Effector CD8-positive, alpha-beta T cell (primary cell): ENCODE measurements at places on chromosomes 2 and 18.

- no peak for DNase-seq
These were observed 2.2 kb downstream of the ST3GAL5 start for GRCh38 chr2:85886590-85886989.

GRCh38 chr2:51018145-51018544 is 13.8 kb downstream of the NRXN1 start:
- no peak for DNase-seq

GRCh38 chr2:235511187-235511661 is 17.4 kb downstream of the AGAP1 start:
- no peak for DNase-seq

DNA sequence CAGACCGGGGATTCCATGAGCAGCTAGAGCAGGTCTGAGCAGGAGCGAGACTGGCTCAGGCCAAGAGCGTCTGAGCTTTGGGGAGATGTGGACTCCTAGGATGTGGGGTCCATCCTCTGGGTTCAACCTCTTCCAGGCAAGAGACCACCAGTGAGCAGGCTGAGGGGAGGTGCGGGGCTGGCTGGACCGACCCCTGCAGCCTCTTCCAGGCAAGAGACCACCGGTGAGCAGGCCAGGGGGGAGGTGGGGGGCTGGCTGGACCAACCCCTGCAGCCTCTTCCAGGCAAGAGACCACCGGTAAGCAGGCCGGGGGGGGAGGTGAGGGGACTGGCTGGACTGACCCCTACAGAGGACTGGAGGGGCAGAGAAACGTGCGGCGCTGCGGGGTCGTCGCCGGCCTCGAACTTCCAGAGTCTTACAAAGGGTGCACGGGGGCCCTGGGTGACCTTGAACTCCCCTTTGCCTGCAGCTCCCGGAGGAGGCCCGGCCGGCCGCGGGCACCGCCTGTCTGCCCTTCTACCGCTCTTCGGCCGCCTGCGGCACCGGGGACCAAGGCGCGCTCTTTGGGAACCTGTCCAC is 63.4 kb downstream of the TPO start:
- DNase-seq: no peak

- no peak for DNase-seq
These were observed 40.9 kb downstream of the SCTR start for GRCh38 chr2:119483395-119483753.

GRCh38 chr2:232721882-232722281 is 24.8 kb downstream of the GIGYF2 start:
- no peak for DNase-seq

DNA sequence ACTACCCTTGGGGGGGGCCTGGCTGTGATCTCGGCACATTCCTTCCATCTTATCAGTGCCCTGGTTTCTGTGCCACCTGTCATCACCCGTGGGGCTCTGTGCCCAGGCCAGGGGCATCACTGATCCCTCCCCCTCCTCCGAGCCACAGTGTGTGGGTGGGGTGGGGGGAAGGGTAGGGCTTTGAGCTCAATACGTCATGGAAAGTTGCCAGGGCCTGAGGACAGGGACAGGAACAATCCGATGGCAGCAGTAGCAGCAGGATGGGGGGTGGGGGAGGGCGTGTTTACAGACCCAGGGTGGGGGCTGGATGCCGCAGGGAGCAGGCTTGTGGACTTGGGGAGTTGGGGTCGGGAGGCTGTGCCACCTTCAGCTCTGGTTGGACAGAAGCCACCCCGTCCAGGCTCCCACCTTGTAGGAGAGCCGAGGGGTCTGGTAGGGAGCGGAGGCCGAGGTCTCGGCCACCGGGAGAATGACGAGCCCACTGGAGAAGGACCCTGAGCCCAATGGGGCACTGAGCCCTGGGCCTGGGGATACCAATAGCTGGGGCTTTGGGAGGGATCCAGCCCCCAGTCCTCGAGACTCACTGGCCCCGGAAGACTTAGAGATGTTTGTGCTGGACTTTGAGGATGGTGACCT is 3.5 kb downstream of the SLC4A3 start:
- DNase-seq: no peak

DNA sequence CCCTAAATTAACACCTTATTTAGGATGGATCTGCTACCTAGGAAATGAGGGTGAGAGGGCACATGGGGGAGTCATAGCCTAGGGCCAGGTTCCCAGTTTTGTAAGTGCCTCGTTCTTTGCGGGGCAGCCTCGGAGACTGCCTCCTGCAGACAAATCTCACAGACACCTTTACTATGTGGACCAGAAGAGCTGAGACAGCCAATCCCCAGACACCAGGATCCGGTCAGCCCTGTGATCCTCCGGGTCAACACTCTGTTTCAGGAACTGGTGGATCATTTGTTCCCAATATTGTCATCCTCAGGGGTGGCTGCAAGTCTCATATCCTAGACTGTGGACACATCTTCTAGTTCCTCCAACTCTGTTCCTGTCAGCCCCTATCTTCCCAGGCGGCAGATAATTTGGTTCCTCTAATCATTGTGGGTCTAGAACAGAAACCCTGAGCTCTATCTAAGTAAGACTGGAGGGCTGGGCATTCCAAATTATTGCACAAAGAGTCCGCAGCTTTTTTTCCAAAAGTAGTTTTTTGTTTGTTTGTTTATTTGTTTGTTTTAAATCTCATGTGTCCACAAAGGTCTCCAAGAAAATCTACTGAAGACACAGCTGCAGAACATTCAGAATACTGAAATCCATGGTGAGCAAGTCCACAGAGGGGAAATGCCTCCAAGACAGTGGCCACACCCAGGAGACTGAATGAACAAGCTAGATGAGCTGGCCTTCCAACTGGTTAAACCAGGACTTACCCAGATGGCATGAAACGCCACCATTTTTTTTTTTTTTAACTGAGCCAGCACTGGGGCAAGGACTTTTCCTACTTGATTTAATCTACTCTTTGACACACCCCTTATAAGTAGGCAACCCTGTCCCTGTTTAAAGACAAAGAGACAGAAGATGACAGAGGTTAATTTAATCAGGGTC is 6.2 kb upstream of the GDF7 start:
- DNase-seq: no peak

DNA sequence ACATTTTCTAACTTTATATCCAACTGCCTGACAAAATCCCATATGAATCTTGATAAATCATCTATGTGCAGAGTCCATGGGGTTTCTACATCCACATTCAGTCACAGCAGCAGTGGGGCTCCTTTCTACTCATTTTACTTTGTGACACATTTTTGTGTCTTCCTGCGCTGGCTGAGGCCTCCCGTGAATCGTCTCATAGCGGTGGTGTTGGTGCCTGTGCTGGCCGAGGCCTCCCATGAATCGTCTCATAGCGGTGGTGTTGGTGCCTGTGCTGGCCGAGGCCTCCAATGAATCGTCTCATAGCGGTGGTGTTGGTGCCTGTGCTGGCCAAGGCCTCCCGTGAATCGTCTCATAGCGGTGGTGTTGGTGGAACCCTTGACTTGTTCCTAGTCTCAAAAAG is 17.0 kb downstream of the SNED1 start:
- no peak for DNase-seq

- DNase-seq: no peak
These were observed 77.2 kb downstream of the MYO3B start for GRCh38 chr2:170255137-170255536.

- no peak for DNase-seq
These were observed 369.0 kb downstream of the EPHA4 start for GRCh38 chr2:221203125-221203524.

DNA sequence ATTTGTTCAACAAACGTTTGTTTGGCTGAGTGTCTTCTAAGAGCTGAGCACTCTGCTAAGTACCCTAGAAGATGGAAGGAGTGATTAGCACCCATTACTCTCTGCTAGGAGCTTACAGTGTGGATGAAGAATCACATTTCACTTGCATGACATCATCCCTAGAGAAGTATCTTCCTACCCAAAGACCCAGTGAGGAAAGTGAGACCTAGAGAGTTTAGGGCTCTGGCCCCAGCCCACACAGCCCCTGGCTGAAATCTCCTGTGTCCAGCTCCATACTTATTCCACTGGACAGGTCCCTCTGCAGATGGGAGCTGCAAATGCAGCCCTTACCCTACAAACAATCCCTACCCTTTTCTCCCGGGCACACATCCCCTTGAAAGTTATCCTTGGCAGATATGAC is 26.8 kb upstream of the EPAS1 start:
- no peak for DNase-seq

DNA sequence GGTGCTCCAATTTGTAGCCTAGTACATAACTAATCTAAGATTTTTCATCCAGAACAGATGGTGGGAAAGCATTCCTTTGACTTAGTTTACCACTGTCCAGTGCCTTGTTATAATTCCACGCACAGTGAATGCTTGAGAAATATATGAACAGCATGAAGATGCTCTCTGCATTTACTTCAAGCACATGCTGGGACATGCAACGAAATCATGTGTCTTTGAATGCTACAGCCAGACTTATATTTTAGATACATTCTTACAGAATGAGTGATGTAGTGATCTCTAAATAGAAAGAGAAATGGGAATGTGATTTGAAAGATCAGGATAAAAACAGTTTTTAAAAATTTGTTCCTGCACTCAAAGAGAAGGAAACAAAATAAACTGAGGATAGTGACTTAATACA is 398.3 kb downstream of the FBXO15 start:
- no peak for DNase-seq

DNA sequence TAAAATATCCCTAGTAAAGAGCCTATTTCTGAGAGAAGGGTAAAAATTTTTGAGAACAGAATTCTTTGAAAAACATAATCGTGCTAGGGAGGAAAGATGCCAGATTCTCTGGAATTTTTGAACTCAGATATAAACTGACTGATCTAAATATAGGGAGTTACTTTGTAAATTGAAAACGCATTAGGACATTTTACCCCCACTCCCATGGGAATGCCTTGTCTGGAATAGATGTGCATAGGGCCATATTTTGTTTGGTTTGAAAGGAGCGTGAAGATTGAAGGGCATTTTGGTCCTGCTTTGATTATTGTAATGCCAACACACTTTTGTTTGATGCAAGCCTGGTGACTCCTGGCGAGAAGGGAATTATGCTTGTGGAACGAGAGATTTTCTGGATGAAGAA is 158.7 kb upstream of the DPP10 start:
- DNase-seq: no peak

- no peak for DNase-seq
These were observed 149.0 kb downstream of the MBP start for GRCh38 chr18:76983613-76984051.

DNA sequence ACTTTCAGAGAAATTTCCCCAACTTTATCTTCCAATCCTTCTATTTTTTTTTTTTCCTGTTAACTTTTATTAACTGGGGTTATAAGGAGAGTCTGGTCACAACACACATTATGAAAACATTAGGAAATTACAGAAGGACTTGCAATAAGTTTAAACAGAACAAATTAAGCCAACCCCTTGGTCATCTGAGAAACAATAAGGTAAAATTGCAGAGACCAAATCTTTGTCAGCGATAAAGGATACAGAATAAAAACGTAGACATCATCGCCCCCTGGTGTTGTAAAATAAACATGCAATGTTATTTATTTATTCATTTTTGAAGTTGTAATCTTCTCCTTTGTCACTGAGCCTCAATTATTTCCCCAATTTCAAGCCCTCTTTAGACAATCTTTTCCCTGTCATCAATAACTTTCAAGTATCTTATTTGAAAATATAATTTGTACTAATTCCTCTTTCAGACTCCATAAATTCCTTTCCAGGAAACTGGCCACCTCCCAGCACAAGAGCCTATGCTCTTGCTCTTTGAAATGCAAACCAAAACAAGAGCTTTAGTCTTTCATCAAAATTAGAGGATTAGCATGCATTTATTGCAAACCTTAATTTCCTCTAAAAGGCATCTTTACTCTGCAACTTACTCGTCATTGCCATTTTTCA is 19.5 kb downstream of the G6PC2 start:
- no peak for DNase-seq

- DNase-seq: no peak
These were observed 393.5 kb downstream of the ERBB4 start for GRCh38 chr2:212145121-212145520.

GRCh38 chr2:10331702-10332401 is 29.1 kb downstream of the HPCAL1 start:
- DNase-seq: no peak

DNA sequence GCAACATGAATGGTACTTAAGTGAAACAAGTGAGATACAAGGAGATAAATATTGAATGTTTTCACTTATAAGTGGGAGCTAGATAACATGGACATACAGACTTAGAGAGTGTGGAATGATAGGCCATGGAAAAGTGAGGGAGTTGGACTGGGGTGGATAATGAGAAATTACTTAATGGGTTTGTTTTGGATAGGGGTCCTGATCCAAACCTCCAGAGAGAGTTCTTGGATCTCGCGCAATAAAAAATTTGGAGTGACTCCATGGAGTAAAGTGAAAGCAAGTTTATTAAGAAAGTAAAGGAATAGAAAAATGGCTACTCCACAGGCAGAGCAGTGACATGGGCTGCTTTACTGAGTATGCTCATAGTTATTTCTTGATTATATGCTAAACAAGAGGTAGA is 508.9 kb downstream of the CNTNAP5 start:
- DNase-seq: no peak

GRCh38 chr2:45244928-45245327 is 235.7 kb upstream of the SIX2 start:
- no peak for DNase-seq

DNA sequence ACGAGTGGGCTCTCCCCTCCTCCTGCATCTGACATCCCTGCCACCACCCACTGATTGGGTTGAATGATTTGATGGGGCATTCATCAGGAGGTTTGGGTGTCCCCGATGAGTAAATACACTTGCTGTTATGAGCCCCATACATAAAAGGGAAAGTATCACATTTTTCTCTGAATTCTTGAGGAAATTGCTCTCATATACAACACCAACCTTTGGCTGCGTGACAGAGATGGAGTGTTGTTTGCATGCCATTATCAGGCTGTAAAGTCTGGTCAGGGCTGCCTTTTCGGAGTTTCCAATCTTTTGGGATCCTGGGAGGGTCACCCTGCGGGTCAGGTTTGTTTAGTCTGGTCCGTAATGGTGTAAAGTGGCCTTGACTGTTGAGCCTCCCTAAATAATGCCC is 227.9 kb upstream of the SPRED2 start:
- no peak for DNase-seq

DNA sequence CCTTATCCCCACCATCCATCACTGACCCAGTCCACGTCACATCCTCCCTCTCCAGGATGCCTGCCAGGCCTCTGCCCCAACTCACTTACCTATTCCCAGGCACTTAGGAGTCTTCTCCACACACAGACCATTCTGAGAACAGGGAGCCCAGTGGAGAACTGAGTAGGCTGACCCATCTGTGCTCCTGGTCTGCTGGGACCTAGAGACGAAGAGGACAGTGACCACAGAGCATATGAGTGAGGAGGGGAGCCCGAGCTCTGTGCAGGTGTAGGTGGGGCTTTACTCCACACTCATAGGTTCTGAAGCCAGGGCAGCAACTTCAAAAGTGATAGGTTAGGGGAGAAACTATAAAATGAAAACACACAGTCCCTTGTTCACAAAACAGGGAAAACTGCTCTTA is 130.0 kb downstream of the NDUFA10 start:
- DNase-seq: no peak

- DNase-seq: no peak
These were observed 271.3 kb downstream of the KCNS3 start for GRCh38 chr2:18149660-18150246.

GRCh38 chr2:1628893-1629292 is 115.4 kb downstream of the PXDN start:
- DNase-seq: no peak
